Renal cortex interstitium (tissue), 15 donors: ENCODE measurements at places on chromosomes 5 and 9.

GRCh38 chr5:72082048-72082447 is 25.2 kb upstream of the MAP1B start:
- DNase-seq = no peak

DNA sequence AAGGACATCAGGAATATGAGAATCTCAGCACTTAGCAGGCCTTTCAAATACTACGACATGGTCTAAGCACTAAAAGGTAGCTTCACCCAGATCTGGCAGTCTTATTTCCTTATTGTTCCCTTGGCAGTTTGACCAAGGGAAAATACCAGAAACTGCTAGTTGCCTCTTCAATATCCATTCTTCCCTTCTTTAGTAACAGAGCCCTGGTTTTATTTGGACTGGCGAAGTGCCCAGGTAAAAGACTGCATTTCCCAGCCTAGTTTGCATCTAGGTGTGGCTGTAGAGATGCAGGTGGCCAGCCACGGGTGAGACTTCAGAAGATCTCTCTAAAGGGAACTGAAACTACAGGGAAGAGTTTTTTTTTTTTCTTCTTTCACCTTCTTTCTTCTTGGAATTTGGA is 21.6 kb downstream of the DMRT2 start:
- DNase-seq = no peak

- DNase-seq = no peak
These were observed 877 bp upstream of the CAMSAP1 start for GRCh38 chr9:135908093-135908753.

GRCh38 chr9:81132318-81132717 is 557.0 kb downstream of the TLE1 start:
- no peak for DNase-seq

DNA sequence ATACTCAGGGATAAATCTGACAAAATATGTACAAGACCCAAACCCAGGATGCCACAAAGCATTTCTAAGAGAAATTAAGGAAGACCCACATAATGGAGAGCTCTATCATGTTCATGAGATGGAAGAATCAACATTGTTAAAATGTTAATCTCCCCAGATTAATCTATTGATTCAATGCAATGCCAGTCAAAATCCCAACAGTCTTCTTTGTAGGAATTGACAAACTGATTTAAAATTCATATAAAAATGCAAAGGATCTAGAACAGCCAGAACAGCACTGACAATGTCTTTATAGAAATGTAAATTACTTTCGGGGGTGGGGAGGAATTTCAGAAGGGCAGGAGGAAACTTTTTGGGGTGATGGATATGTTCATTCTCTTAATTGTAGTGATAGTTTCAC is 281.6 kb upstream of the SEMA6A start:
- no peak for DNase-seq

GRCh38 chr9:90684736-90685135 is 42.1 kb upstream of the DIRAS2 start:
- DNase-seq = no peak

GRCh38 chr5:37552770-37553719 is 173.9 kb downstream of the WDR70 start:
- no peak for DNase-seq

- no peak for DNase-seq
These were observed 99.9 kb upstream of the TLE4 start for GRCh38 chr9:79471580-79472543.

- no peak for DNase-seq
These were observed 98.0 kb downstream of the ENC1 start for GRCh38 chr5:74542482-74542881.

DNA sequence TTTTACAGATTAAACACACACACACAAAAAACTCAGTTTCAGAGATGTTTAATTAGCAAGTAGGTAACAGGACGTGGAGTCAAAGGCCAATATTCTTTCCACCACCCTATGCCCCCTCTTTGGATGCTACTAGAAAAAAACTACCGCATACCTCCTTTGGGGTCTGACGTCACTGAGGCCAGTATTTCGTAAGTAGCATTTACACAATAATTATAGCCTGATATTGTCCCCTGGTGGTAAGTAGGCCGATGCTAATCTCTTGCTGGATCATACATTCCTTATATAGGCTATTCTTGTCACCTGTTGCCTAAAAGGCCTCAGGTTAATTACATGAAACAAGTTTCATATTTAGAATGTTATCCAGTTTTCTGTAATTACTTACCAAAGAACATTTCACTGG is 21.0 kb upstream of the SMARCA2 start:
- DNase-seq = no peak

DNA sequence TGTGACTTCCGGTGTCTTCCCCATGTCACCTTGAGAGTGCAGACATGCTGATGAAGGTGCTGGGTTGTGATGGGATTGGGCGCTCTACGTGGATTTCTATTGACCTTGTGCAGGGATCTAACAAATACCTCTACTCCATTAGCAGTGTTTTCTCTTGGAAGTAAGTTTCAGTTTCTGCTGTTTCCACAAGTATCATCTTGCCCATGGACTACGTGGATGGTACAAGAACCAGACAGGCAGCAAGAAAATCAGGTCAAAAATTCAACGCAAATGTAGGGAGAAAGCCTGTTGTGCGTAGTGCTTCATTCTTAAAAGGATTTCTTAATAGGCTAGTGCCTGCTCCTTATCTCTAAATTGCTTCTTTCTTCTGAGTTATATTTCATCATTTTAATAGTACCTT is 60.8 kb downstream of the AOPEP start:
- DNase-seq = no peak

DNA sequence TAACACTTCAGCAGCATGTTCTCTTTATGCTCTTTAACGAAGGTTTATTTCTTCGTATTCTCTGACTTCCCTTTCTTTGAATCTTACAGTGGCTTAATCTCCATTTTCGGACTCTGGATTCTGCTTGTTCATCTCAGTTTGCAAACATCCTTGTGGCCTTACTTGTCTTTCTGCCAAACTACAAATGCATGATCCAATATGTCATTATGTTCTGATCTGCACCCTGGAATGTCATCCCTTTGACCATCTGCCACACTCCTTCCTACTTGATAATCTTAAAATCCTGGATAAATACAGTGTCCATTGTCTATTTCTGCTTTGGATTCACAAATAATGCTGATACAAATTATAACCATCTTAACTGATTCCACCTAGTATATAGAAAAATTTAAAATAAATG is 499.2 kb downstream of the CDH18 start:
- DNase-seq = no peak

GRCh38 chr5:65102371-65102975 is 333.7 kb downstream of the CWC27 start:
- DNase-seq = no peak

DNA sequence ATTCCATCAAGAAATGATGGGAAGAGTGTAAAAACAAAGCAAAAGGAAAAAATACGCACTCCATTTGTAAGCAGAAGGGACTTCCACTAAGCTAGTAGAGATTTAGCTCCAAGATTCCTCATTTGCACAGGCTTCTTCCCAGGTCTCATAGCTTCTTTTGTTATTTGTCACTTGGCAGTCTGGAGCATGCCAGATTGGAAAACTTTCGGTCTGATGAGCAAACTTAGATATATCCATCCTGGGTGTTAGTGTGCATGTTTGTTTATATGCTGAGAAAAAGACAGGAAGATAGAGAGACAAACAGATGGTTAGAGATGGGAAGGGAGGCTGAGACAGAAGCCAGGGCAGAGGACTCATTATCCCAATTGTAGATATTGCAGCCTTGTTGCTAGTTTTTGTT is 1644.5 kb upstream of the NUDT12 start:
- DNase-seq = no peak

DNA sequence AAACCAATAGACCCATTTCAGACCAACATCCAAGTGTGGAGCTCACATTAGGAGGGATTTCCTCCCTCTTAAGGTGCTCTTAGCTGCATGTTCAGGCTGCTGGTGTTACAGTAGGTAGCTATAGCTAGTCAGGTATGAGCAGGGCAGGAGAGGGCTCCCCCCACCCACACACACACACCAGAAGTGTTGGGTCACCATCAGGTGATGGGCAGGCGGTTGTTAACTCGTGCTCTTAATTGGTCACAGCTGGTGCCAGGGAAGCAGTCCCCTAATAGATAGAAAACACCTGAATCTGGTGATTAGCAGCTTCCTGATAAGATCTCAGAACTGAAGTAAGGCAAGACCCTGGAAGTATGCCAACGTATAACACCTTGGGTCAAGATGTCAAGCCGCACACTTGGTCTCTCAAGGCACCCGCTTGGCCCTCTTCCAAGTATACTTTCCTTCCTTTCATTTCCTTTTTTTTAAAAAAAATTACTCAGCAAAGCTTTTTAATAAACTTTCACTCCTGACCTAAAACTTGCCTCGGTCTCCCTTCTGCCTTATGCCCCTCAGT is 532.4 kb downstream of the DNAH5 start:
- no peak for DNase-seq

GRCh38 chr5:151592855-151593408 is 1.8 kb upstream of the FAT2 start:
- peak; percentile 50 for DNase-seq

GRCh38 chr9:126154869-126155268 is 171.8 kb upstream of the MVB12B start:
- DNase-seq = no peak

- DNase-seq = no peak
These were observed 59.7 kb downstream of the GGTA1 start for GRCh38 chr9:121439711-121440664.

- no peak for DNase-seq
These were observed 218.9 kb downstream of the TMEM161B start for GRCh38 chr5:88049737-88050136.

DNA sequence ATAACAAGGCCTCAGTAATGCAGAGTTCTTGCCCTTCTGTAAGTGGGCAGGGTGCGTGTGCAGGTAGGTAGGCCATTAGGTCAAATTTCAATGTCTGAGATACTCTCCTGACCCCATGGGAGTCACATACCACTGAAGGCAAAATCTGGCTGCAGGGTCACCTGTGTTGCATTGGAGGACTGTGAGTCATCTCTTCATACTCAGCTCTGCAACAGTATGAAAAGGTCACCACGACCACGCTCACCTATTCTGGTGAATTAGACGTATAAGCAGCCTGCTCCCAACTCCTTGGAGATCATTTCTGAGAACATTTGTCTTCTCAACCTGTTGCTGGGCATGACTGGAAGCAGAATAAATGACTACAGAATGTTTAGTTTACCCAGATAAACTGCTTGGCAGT is 599.8 kb downstream of the PDE4D start:
- no peak for DNase-seq

DNA sequence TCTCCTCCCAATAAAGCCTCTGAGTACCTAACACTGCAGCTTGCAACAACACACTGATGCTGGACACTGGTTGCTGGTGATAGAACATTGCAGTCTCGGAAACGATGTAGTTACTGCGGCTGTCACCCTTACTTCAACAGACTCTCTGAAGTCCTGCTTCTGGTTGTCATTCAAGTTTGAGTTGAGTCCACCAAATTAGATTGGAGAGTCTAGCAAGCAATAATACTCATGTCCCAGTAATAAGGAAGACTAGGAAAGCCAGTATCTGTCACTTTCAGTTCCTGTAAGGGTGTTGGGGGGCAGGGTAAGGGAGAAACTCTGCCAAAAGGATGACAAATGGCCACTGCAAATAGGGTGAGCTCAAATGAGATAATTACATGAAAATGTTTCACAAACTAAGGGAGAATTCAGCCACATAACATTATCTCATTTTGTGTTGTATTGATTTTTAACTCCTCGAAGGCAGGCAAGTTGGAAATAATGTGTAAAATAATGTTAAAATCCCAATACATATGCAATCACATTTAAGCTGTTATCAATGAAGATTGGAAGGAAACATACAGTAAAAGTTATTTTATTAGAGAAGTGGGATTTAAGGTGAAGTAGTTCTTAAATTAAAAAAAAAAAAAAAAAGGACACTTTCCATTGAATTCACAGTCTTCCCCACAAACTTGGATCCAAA is 849 bp upstream of the IFT74 start:
- no peak for DNase-seq
